NCI-H1417 (cell line): ENCODE measurements at places on chromosomes 6 and 20.
A peak's percentile ranks its signal among the peaks of the same experiment; 100 is the strongest.

DNA sequence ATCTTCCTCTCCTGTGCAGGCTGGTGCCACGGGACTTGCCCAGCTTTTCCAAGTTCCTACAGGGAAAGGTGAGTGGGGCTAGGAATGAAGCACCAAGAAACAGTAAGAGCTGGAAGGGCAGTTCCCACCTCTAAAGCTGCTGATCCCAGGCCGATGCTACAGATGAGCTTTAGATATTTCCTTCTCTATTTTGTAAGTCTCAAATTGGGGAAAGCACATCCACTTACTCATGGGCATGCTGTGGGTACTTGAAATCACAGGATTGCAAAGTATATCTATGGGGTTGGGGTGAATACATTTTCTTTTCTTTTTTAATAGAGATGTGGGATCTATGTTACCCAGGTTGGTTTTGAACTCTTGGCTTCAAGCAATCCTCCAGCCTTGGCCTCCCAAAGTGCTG lies 3.1 kb downstream of the ZBTB2 start:
- no peak for DNase-seq

DNA sequence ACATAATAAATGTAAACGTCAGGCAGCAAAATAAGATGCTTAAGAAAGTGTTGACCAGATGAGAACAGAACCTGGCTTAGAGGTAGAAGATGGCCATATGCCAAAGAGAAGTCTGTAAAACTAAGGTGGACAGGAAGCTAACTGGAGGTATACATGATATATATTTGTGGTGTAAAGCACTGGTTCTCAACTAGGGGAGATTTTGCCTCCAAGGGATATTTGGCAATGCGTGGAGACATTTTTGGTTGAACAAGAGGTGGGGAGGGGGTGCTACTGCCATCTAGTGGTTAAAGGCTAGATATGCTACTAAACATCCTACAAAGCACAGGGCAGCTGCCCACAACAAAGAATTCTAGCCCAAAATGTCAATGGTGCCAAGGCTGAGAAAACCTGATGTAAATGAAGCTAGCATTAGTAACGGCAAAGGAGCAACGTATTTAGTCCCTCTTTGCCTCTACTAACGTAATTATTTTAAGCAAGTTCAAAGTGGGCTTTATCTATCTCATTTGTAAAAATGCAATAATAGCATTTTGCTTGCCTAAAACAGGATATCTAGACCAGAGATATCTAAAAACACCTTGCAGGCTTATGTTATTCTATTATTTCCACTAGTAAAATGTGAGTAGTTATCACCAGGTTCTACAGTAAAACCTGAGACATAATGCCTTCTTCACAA lies 182.6 kb downstream of the RNGTT start:
- peak; percentile 55 for DNase-seq

DNA sequence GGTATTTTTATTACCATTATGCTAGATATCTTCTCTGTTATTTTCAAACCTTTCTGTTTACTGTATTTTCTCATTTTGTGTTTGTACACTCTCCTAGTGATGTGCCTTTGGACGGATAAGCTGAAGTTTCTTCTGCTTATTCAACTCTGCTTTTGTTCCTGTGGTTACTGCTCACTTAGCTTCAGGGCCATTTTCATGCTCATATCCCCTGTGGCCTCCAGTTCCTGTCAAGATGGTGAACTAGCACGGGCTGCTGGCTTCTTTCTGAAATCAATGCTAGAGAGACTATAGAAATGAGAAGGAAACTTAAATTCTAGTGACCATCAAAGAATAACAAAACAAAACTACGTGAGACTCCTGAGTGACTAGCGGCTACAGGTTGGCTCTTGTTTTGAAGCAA lies 6.8 kb upstream of the CST8 start:
- DNase-seq: no peak

GRCh38 chr20:5785146-5785545 lies 34.9 kb downstream of the SHLD1 start:
- no peak for DNase-seq

DNA sequence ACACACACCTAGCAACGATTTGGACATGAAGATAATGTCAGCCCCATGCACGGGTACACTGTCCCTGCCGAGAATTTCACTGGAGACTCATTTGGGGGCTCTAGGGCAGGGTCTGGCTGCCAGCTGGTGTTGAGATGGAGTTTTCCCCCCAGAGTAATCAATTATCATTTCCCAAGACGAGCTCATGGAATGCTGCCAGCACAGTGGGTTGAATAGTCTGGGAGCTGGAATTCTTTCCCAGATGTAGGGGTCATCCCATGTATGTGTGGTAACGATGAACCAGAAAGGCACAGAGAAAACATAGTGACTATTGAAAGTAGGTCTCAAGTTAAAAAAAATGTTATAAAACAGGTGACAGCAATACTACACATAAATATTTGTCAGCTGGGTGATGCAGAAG lies 579.9 kb downstream of the MAFB start:
- no peak for DNase-seq

- no peak for DNase-seq
These were observed at the start of gene SLC44A4 for GRCh38 chr6:31878726-31879125. Gene SLC44A4, minus strand, starts transcription at chr6:31878997. Its CDS starts 17 bp downstream, at chr6:31878980.

- no peak for DNase-seq
These were observed 268.2 kb downstream of the SAMD5 start for GRCh38 chr6:147776631-147777213.

- no peak for DNase-seq
These were observed 177.3 kb downstream of the CDKAL1 start for GRCh38 chr6:20711518-20711917.

GRCh38 chr6:151075930-151076555 lies 163.7 kb upstream of the AKAP12 start:
- DNase-seq: no peak

GRCh38 chr6:7100072-7100752 lies 7.5 kb upstream of the RREB1 start:
- DNase-seq: no peak

DNA sequence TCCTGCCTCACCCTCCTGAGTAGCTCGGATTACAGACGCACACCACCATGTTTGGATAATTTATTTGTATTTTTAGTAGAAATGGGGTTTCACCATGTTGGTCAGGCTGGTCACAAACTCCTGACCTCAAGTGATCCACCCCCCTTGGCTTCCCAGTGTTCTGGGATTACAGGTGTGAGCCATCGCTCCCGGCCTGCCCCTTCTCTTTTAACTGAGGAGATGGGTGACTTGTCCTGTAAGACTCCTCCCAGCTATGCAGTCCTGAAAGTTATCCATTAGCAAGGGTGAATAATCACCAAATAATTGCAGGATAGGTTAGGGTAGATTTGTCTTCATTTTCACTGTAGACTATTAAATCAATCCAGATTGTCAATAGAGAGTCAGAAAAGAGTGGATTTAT lies 40.5 kb upstream of the JARID2 start:
- DNase-seq: no peak

DNA sequence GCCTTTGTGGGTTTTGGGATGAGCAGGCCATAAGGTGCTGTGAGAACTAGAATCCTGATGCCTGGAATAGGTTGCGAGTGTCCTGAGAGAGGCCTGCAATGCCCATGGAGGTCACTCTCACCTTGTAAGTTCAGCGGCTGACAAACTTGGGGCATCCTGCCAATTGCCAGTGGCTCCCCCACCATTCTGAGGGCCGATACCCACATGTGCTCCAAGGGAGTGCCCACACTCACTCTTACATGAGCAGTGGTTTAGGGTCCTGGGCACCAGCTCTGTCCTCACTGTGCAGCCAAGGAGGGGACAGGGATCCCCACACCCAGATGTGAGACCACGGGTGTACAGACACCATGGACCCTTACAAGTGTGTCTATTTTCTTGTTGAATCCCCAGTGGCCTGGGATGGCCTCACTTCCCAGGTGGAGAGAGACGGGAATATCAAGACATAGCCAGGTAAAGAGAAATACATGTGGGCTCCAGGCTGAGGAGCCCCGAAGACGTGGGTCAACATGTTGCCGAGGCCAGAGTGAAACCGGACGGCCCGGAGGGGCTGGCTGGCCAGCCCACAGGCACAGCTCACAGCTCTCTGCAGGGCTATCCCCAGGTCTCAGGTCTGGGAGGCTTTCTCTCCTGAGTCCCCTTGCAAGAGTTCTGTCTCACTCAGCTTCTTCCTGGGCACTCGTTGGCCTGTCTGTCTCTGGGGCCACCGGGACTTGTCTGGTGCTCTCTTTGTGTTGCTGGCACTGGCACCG lies 2.0 kb upstream of the CST9 start:
- no peak for DNase-seq

DNA sequence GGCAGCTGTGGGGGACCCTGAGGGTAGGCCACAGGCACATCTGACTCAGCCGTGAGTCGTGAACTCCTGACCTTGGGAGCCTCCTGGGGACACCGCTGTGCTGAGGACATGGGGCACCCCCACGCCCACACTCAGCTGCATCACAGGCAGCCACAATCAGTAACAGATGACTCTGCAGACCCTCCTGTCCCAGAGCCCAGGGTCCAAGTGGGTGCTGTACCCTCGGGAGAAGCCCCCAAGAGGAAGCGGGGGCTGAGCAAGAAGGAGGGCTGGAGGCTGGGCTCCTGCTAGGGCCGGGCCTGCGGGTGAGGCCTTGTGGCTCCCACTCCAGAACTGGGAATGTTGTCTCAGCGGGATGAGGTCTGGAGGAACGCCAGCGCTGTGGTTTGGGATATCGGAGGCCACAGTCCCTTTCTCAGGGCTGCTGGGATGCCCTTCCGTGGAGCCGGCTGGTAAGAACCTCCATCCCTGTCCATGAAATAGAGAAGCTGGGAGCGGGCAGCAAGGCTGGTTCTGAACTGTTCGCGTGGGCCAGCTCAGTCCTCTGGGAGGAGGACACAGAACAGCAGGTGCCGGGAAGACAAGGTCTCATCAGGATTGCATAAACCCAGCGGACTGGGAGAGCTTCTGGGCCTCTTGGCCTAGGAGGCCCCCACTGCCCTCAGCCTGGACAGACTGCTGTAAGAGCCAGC lies 3.1 kb upstream of the LAMA5 start:
- no peak for DNase-seq

DNA sequence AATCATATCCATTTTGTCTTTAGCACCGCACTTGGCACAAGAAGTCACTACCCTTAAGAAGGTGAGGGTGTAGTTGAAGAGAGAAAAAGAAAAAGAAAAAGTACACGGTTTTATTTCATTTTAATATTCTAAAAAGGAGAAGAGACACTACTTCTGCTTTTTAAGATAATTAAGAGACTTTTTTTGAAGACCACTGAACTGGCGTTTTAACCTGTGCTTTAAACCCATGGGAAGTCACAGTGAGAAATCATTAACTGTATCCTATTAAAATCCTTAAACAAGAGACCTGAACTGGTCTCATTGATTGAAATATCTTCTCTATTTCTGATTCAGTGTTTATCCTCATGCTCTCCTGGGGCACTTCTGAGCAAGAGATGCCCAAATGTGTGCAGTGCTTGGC lies 243.5 kb downstream of the TMEM242 start:
- no peak for DNase-seq

- no peak for DNase-seq
These were observed 134.0 kb upstream of the HCRTR2 start for GRCh38 chr6:55040102-55040848.

- no peak for DNase-seq
These were observed 96.7 kb upstream of the OPRM1 start for GRCh38 chr6:153942361-153942760.

- no peak for DNase-seq
These were observed 535.1 kb downstream of the BCKDHB start for GRCh38 chr6:80641591-80641990.

- DNase-seq: no peak
These were observed 165.2 kb upstream of the AGPAT4 start for GRCh38 chr6:161439093-161439492.

DNA sequence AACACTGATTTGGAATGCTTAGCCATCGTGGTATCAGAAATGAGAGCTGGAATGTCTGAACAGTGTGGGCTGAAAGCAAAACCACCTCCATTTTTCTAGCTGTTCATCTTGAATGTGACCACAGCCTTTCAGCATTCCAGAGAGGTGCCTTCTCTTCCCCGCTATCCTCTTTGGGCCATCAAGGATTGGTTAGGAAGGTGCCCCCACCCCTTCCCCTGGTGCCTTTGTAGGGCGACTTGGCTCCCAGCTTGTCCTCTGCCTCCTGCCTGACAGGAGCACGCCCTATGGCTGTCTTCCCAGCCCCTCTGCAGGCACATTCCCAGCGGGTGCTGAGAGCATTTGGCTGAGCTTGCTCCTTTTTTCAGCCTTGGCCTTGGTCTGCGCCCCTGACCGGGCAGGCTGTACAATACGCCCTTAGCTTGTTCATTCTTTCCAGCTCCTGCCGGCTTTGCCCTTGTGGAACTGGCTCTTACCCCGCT lies 97.5 kb downstream of the ARMC2 start:
- no peak for DNase-seq

DNA sequence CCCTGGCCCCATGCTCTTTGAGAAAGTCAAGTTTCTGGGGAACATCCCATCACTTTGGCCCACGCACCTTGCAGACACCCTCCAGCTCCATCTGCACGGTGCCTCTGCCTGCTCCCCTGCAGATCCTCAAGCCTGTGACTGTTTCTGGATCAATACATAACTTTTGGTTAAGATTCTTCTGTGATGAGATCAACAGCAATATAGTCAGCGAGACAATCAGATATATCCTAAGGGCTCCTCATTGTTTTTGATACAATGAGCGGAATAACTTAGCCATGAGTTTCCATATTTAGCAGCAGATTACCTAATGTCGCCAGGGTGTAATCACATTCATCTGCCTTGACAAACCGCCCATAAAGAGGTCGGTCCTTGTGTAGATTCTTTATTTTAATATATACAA lies 109.3 kb upstream of the MTHFD1L start:
- no peak for DNase-seq

DNA sequence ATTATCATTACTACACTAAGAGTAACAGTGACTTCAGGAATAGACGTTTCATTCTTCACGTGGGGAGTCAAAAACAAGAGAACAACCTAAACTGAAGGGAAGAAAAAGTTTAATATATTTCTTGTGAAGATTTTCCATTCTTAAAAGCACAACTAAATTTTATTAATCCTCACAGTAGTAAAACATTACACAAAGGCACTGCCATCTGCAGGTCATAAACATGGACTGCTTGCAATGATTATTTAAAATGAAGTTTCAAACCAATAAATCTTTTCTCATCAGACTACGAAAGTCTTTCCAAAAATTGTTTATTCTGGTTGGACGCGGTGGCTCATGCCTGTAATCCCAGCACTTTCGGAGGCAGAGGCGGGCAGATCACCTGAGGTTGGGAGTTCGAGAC lies 2.6 kb downstream of the NCOA5 start:
- peak; percentile 4 for DNase-seq

- DNase-seq: no peak
These were observed 154.6 kb downstream of the KCNQ5 start for GRCh38 chr6:72776456-72776855.
